ENCODE measurements at places on chromosomes 4 and X.

GRCh38 chr4:62881210-62881609 lies 1528.0 kb downstream of the TECRL start:
- DNase-seq, result no peak

GRCh38 chrX:41150043-41150442 lies 64.8 kb downstream of the USP9X start:
- no peak for DNase-seq

- DNase-seq, result no peak
Observed at GRCh38 chrX:53430231-53430630, 3.9 kb downstream of the HSD17B10 start.

DNA sequence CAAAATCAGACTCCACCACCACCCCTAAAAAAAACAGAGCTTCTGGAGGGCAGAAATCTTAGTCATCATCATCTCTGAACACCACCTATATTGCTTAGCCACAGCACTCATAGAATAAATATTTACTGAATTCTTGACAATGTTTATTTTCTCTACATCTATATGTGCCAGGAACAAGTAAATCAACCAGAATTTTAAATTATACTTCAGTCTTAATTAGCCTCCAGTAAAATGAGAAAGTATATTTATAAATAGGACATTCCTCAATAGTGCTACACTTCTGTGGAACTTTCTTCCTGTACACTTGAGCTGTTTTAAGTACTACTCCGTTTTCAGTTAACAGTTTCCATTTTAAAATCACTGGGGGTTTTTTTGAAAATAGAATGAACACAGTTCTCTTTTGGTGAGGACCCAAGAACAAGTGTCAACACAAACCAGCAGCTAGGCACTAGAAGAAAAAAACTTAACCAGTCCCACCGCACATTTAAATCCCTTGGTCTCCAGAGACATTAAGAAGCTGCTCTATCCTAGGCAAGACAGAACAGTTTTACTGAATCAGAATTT lies 25.5 kb downstream of the SMIM14 start:
- DNase-seq, result peak; percentile 32

GRCh38 chr4:92215476-92215875 lies 88.3 kb upstream of the GRID2 start:
- DNase-seq, result no peak

DNA sequence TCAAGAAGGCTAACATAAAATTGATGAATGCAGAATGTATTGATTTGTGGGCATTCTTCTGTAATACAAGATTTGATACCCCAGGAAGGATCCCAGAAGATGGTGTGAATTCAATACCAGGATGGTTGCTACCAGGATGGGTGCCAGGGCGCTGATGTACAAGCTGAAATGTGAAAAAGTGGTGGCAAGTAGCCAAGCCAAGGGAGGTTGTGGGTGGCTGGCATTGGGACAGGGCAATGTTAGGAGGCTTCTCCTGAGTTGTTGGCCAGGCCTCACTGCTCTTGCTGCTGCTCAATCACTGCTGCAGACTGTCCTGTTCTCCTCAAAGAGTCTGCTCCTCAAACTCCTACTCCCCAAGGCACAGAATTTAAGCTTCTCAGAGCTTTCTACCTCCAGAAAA lies 77.1 kb downstream of the RBM46 start:
- no peak for DNase-seq

GRCh38 chr4:76784237-76784636 lies 113.7 kb downstream of the SOWAHB start:
- DNase-seq, result no peak

- DNase-seq, result no peak
Observed at GRCh38 chr4:148445071-148445859, 3.1 kb upstream of the NR3C2 start.

GRCh38 chr4:167052631-167053091 lies 181.6 kb downstream of the SPOCK3 start:
- DNase-seq, result no peak

GRCh38 chr4:150056569-150056968 lies 21.7 kb upstream of the DCLK2 start:
- no peak for DNase-seq

- DNase-seq, result no peak
Observed at GRCh38 chrX:74009041-74009440, 294.9 kb upstream of the ZCCHC13 start.

DNA sequence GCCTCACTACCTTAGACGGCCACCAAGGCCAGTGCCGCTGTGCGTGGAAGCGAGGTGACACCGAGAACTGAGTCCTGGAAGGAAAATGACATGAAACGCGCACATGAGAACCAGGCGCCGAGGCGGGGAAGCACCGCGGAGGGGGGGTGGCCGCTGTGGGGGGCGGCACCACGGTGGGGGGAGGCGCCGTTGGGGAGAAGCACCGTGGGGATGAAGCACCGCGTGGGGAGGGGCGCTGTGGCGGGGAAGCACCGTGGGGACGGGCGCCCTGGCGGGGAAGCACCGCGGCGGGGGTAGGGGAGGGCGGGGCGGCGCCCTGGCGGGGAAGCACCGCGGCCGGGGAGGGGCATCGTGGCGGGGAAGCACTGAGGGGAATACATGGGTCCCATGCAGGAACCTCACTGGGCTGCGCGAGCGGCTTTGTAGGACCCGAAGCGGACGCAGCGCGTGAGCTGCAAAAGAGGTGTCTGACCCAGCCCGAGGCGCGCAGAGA lies 28.0 kb downstream of the PPP2R3B start:
- no peak for DNase-seq

DNA sequence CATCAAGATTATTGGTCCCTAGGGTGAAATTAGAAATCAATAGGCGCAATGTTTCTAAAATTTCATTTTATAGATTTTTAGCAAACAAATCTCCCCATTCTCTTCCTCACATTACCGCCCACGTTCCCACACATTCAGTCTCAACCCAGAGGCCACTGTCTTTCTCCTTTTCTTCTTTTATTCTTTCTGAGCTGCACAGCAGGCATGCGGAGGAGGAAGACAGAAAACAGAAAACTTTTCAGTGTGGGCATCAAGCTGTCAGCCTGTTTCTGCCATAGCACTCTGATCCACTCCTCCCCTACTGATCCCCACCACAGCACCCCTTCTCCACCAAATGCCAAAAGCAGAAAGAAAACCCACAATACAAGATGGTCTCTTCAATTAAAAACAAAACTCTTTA lies 94.8 kb upstream of the ADAMTS3 start:
- DNase-seq, result no peak

GRCh38 chr4:5144384-5144783 lies 93.1 kb downstream of the STK32B start:
- DNase-seq, result no peak

DNA sequence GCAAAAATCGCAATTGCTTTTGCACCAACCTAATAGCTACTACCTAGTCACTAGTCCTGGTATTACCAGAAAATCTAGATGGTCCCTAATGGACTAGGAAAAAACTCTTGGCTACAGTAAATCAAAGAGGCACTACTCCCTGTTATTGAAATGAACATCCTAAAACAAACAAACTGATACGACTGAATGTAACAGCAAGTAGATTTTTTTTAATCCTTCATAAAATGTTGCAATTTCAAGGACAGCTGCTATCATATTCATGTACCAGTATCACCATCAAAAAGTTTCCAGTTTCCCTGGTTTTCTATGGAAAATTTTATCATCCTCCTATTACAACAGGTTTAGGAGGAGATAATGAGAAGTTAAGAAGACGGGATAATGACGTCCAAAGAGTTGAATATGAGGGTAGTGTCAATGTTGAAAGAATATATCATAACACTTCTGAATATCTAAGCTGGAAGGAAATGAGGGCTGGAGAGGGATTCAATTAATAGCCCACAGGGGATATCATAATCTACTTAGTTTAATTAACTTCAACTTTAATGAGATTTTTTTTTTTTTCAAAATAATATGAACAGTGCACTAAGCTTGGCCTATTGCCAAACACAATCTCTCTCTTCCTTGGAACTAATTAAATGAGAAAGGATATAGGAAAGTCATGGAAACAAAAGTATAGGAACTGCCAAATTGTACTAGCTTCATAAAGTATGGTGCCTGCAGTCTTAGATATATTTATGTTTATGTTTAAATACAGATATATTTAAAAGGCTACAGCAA lies 94.8 kb upstream of the SMIM10 start:
- DNase-seq, result no peak

- no peak for DNase-seq
Observed at GRCh38 chr4:84001876-84002569, 466.1 kb downstream of the GPAT3 start.

DNA sequence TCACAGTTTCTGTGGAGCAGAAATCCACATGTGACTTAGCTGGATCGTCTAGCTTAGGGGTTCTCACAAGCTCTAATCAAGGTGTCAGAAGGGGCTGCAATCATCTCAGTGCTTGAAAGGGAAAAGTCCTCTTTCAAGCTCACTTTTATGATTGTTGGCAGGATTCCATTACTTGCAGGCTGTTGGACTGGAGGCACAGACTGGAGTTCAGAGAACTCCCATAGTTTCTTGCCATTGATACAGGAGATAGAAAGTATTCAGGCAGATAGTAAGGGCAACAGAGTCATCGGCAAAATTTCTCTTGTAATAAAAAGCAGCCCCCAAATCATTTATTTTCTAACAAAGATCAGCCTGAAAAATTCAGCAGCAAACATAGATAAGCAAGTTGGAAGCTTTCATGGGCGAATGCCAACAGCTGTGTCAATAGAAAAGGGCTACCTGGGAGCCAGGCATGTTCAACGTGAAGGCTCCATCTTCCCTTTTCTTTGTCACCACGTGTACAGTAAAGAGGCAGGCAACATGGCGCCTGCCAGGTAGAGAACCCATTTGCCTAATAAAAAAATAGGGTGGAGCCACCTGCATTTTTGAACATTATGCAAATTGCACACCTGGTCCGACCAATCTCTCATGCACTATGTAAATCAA lies 64.4 kb downstream of the CXCL13 start:
- no peak for DNase-seq

- DNase-seq, result no peak
Observed at GRCh38 chr4:14269824-14270223, 642.3 kb upstream of the BOD1L1 start.

DNA sequence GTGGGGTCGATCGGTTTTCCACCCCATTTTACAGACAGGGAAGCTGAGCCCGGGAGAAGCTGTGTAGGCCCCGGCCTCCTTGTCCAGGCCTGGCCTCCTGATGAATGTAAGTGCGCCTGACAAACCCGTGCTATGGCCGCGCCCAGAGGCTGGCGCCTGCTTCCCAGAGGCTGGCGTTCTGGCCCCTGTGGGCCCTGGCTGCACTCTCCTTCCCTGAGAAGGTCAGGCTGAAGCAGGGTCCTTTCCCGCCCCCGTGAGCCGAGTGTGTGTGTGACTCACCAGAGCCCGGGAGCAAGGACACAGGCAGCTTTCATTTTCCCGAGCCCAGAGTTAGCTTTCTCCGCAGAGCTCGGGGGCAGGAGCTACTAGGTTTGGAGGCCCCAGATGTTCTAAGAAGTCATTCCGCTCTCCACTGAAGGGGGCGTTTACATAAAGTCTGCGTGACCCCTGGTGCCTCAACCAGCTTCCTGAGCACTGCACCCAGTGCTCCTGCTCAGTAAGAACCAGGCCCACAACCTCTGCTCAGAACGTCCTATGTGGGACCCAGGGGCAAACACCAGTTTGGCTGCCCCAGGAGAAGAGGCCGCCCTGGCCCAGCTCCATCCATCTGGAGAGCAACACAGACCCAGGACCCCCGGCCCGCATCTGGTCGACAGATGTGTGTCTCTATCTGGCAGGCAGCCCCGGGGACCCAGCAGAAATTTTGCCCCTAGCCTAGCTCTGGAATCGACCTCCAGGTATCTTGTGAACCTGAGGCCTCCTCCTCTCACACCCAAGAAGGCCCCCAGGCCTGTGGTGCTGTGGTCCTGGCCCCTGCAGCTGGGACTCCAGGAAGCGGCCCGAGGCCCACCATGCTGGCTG lies 13.6 kb downstream of the UVSSA start:
- no peak for DNase-seq

DNA sequence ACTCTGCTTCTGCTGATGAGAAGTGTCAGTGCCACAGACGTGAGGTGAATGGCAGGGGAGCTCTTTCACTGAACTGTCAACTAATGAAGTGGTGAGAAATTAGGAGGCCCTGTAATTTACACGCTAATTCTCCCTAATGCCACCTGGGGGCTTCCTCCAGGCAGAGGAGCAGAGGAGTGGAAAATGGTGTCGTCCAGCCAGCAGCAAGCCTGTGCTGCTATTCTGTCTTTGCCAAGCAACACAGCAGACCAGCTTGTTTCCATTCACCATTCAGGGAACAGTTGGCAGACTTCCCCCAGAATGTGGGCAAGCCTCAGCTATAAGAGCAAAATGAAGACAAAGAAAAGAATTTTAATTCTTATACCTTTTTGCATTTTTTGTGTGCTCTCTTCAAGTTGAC lies 245.2 kb upstream of the TET2 start:
- no peak for DNase-seq

DNA sequence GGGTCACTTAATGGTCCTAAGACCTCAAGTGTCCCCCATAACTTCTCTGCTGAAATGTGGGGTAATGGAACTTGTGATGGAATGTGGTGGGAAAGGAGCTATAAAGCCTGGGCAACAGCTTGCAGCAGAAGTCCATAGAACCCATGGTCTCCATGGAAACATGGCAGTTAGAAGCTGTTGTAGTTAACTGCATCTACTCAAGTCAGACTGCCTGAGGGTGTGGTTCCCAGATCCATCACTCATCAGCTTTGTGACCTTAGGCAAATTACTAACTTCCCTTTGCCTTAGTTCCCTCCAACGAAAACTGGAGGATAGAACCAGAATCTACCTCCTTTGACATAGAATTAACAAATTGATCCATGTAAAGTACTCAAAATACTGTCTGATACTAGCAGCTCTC lies 113.0 kb downstream of the SPATA18 start:
- no peak for DNase-seq

DNA sequence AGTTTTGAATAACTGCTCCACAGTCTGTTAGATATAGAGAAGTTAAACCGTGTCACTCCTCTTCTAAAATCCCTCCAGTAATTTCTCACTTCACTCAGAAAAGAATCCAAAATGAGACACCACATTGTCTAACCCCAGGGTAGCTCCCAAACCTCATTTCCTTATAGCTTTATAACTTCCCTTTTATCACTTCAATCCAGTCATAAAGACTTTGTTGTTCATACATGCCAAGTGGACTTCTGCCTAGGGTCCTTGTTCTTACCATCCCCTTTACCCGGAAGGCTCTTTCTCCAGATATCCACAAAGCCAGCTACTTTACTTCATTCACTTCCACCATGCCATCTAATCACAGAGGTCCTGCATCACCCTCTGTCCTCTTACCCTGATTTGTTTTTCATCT lies 156.2 kb downstream of the GABRB1 start:
- DNase-seq, result no peak

DNA sequence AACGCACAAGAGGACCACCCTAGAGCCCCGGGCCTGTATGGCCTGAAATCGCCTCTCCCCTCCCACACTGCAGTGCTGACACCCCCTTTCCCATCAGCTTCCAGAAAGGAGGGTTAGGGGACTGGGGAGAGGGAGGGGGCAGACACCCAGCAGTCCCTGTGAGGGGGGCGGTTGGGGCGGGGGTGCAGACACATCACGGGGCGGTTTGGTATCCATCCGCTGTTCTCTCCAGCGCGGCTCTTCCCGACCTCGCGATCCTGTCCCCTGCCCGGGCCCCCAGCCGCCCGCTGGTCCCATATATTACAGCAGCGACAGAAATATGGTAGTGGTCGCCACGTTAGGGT lies 404 bp upstream of the GPRASP2 start:
- no peak for DNase-seq

Data from SW 1271 (cell line).